Vagina (tissue), 2 donors: ENCODE measurements at places on chromosomes 13 and 19.

DNA sequence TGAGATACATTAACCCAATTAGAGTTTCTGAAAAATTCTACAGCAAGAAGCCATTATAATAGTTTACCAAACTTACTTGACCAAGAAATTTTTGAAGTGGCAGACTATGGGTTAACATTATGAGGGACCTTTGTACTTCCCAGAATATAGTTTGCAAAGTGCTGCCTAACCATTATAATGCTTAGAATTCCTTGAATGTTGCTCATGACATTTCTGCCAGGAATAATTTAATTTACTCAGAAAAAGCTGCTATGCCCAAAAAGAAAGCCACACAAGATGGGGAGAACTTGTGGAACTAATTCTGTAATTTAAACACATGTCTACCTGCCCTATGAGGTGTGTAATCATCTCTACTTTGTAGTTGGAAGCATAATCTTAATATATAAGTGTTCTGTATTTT is 58.1 kb upstream of the MYCBP2 start:
- DNase-seq, result no peak

DNA sequence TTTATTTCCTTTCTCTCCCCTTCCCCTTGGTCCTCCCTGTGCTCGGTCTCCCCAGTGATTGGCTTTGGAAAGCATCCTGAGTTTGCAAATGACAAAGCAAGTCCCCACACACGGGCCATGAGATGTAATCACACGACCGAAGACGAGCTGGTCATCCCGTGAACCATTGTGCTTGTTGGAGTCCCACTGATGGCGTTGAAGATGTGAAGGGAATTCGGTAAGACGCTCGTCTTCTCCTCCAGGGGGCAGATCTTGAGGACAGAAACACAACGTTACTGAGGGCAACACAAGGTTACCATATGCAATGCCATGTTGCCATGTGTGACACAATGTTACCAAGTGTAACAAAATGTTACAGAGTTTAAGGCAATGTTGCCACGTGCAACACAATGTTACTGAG is 42.0 kb upstream of the SLC15A1 start:
- DNase-seq, result no peak

GRCh38 chr19:307111-307531 is 15.9 kb upstream of the PLPP2 start:
- DNase-seq, result no peak

DNA sequence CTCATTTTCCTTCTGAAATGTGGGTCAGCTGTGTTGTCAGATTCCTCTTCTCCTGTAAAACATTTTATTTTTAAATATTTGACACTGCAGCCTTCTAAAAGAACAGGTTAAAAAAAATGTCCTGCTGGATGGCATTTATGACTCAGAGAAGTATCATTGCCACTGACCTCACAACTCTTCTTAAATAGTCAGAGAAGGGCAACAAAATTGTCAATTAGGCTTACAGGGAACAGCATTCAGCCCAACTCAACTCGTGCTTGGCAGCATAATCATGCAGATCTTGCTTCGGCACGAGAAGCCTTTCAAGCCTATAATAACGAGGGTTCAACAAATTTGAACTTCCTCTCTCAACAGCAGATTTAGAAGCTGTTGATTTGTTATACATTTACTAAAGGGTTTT is 296.7 kb upstream of the DACH1 start:
- DNase-seq, result no peak

GRCh38 chr13:26168835-26169234 is 53.3 kb downstream of the RNF6 start:
- no peak for DNase-seq

- no peak for DNase-seq
Measured at GRCh38 chr13:109275852-109276251, 510.5 kb downstream of the IRS2 start.

GRCh38 chr13:32246468-32246867 is 68.7 kb downstream of the ZAR1L start:
- DNase-seq, result no peak

DNA sequence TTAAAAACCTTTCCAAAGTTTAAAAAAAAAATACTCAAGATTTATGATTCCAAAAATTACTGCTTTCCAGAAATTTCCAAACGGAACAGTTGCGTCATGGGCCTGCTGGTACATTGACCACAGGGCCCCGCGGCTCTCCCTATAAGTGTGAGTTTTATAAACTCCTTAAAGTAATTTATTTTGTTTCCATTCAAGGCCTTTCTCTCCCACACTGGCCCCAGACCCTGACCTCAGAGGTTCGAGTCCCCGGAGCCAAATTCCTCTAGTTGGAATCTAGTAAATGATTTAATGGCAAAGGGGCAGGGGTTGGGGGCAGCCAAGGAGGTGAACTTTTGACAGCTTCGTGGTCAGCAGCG is 97.5 kb downstream of the INSR start:
- no peak for DNase-seq

- DNase-seq, result no peak
Measured at GRCh38 chr13:21894703-21895699, 224.1 kb downstream of the FGF9 start.

DNA sequence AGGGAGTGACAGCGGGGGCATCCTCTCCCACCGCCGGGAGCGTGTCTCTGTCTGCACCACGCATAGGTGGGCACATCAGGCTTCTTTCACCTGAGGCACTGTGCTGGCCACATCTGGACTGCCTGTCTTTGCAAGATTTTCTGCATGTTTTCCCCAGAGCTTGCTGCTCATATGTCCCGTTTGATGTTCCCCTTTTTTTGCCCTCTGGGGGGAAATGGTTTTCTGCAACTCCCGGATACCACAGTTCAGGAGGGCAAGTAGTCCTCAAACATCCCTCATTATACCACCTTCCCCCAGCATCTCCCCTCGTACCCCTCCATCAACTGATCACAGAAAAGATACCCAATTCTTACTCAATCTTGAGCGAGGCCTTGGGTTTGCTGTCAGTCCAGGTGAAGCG is 168.0 kb downstream of the PAN3 start:
- DNase-seq, result peak; percentile 87

DNA sequence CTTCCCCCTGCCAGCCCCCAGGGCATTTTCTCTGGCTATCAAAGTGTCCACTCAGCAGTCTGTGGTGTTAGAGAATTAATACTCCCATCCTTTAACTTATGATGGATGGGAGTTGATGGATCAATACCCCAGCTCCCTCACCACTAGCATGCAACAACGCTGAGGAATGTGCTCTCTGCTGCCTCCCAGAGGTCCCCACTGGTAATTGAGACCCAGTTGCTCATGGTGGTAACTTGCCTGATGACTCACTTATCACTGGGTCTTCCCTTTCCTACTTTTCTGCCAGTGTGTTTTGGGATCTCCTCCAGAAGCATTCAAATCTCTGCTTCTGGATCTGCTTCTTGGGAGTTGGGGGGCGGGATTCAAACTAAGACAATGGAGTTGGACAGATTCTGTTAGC is 20.3 kb upstream of the CACNA1A start:
- DNase-seq, result no peak

DNA sequence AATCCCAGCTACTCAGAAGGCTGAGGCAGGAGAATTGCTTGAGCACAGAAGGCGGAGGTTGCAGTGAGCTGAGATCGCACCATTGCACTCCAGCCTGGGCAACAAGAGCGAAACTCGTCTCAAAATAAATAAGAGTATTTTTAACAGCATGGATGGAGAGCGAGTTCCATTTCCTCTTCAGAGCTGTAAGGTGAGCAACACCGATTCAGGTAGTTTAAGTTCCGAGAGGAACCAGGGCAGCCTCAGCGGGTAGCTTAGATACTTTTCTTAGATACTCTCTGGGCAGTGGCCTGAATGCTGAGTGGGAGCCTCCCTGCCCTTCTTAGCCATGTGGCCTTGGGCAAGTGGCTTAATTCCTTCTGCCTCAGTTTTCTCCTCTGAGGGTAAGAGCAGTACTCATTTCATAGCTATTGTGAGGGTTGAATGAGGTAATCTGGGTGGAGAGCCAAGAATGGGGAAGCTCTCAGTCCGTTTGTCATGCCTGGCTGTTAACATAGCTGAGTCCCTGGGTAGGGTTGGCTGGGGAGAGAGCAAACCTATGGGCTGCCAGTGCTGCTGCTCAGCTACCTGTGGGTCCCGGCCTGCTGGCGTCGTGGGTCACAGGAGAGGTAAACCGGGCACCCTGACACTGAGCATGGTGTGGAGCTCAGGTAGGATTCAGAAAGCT is 4.1 kb downstream of the ATP11A start:
- DNase-seq, result no peak

GRCh38 chr13:20146381-20146780 is 14.5 kb downstream of the GJA3 start:
- DNase-seq, result no peak

- no peak for DNase-seq
Measured at GRCh38 chr13:25266706-25267105, 20.6 kb downstream of the MTMR6 start.

- no peak for DNase-seq
Measured at GRCh38 chr13:87235621-87236020, 435.6 kb upstream of the SLITRK5 start.

DNA sequence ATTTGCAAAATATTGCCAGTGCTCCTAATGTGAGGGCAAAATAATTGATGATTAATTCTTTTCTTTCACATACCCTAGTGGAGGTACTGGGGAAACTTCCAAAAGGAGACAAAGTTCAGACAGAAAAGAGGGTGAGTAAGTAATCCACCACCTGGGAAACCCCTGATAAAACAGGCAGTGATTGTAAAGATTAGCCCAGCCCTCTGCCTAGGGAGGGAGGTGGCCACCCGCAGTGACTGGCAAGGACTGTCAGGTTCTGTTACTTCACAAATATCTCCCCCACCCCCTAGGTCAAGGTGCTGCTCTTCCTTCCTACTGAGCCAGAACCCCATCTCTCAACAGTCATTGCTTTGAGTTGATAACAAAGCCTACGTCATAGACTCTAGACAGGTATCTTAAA is 239.7 kb downstream of the DNAJC15 start:
- DNase-seq, result no peak

DNA sequence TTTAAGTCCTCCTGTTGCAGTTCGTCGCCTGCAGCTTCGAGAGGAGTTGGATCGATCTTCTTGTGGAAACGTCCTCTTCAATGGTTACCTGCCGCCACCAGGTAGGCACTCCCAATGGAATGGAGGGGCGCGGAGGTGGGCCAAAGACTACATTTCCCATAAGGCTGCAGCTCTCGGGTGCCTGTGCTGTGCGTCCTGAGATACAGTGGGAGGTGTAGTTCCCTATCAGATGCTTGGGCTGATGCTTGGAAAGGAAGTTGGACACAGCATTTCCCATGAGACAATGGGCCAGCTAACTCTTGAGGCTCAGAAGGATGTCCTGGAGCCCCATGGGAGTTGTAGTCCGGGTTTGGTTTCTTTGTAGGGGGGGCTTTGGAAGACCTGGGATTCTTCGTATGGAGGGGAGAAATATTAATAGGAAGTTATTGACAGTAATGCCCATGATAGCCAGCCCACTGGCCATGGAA is 1.8 kb downstream of the SHKBP1 start:
- no peak for DNase-seq

DNA sequence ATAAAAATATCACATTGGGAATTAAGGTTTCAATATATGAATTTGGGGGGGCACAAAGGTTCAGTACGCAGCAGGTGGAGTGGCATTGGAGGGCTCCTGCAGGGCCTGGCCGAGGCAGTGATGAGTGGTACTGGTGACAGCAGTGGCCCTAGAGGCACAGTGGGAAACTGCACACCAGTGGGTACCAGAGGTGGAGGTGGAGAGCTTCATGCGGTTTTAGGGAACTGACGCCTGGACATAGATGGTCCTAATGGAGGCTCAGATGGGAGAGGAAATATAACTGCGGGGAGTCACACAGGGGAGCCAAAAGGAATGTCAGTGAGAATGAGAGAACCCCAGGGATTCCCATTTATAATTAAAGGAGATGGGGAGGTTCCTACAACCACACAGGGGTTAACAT is 156.2 kb downstream of the COG6 start:
- no peak for DNase-seq

DNA sequence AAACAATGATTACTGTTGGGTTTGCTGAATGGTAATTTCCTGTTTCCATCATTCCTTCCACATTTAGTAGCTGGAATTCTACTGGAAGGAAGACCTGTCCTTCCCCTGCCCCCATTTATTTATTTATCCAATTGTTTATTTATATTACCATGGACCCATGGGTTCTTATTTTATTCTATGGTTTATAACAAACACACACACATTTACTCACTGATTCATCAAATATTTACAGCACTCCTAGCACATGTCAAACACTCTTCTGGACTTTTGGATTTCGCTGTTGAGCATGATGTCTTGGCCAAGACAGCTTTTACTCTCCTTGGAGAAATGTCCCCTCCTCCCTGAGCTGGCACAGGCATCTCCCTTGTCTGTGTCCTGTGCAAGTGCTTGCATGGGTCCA is 227.8 kb upstream of the MAB21L1 start:
- DNase-seq, result no peak

DNA sequence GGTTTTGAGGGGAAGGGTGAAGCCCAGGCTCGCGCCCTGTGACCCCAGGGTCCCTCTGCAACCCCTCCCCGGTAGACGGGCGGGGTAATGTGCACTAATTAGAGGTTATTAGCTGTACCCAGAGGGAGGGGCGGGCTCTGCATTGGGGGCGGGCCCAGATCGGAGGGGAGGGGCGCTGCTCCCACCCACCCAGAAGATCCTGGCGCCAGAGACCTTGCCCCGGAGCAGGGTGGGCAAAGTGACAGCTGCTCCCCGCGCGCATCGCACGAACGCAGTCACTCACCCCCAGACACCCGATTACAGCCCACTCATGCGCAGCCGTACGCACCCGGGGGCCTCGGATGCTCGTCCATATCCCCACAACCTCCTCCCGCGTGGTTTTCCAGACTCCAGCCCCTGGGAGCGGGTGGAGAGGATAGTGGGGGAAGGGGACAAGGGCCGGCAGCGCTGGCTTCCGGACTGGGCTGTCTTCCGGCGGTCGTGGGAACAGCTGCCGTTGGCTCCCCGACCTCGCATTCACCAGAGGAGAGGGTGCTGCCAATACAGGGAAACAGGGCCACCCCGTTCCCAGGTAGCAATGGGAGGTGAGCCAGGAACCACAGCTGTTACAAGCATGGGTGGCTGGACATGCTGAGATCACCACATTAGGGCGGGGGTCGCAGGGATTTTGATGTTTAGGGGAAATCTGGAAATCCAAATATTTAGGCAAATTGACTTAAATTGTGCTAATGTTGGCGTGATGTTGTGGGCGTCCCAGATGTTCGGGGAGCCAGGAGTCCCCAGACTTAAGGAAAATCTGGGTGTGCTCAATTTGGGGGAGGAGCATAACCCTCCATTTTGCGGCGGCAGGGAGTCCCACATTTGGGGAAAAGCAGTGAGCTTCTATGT is 2.9 kb upstream of the HOOK2 start:
- DNase-seq, result no peak

DNA sequence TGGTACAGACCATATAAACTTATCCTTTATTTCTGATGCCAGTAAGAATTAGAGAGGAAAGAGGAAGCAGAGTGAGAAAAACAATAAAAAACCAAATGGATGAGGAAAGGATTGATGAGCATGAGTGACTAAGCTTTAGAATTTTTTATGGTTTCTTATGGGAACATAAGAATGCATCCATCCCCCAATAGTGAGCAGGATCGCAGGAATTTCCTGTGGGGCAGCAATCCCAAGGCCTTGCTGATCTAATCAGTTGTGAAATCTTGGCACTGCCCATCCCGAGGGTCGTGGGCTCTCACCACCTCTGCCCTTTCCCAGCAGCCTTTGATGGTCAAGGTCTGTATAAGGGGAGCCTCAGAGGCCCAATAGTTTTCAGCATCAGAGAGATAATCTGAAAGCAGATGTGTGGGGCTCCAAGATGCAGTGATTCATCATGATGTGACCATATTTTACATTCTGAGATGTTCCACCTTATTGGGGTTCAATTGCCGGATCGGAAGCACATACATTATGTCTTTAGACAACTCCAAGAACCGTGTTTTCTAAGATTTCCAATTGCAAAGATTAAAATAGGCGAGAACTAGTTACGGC is 222.1 kb downstream of the DNAJC15 start:
- DNase-seq, result no peak

- DNase-seq, result no peak
Measured at GRCh38 chr19:16379521-16380313, 55.1 kb downstream of the KLF2 start.
